Progenitor cell of endocrine pancreas (in vitro differentiated cells): ENCODE measurements at places on chromosomes 4 and X. TPM values are rescaled to one million over a fixed set of nuclear protein-coding genes. Genes with fewer than 3 reads are reported as not detected.
A peak's percentile ranks its signal among the peaks of the same experiment; 100 is the strongest.

- no peak for DNase-seq
- H3K36me3 ChIP-seq = peaks cover 5% of the 10 kb centered on the region
These were observed 900 bp upstream of the MTMR1 start for GRCh38 chrX:150692296-150692695.

DNA sequence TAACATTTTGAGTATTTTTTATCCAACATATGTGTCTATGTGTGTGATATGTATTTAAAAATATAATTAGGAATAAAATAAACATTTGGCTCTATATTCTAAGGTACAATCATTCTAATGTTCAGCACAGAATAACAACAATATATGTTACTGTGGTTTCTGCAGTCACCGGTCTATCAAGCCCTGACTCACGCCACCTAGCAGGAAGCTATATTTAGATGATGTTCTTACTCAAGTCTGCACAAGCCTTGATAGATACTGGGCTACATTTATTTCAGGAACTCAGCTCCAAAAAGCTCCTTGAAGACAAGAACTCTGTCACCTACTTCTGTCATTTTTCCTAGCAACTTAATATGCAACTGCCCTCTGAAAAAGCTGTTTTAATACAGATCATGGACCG lies 152.0 kb upstream of the FTHL17 start:
- DNase-seq = no peak
- no peak overlapping the region for H3K27ac ChIP-seq
- no peaks in the 10 kb centered on the region for H3K4me1 ChIP-seq
- H3K36me3 ChIP-seq = peaks cover 4% of the 10 kb centered on the region

- no peaks in the 10 kb centered on the region for H3K27me3 ChIP-seq
- no peak overlapping the region for H3K4me3 ChIP-seq
- no peak overlapping the region for H3K27ac ChIP-seq
- DNase-seq = no peak
- H3K4me1 ChIP-seq = no peaks in the 10 kb centered on the region
These were observed 75.0 kb downstream of the FAT4 start for GRCh38 chr4:125389713-125390112.

DNA sequence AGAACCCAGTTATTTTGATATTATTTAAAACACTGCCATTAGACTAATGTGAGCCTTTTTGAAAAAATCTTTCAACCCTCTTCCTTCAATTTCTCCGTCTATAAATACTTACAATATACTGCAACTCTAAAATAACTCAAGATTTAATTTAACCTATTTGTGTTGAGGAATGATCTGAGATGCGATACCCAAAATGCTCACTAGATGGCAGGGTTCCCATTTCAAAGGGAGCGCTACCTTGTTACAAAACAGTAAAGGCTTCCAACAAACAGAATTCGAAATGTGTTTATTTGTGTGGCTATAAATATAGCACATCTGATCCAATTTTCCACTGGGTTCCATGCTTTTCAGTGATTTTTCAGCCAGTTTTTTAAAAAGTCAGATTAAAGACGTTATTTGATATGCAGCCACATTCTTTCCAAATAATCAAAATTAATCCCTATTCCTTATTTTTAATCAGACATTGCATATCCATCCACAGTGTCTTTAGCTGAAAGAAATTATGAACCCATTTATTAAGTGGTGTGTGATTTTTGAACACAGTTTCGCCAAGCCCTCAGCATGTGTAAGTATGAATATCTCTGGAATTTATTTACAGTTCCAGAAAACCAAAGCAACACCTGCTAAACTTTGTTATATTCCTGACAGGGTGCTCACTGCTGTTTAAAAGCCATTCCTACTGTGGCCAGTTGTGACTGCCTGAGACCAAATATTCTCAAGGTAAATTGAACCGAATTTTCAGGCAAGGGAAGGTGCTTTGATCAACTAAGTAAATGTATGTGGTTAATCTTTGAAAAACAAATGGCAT lies 668.0 kb upstream of the LCORL start:
- H3K4me1 ChIP-seq = peaks cover 34% of the 10 kb centered on the region
- peak; percentile 56 for DNase-seq
- H3K36me3 ChIP-seq = no peaks in the 10 kb centered on the region
- no peak overlapping the region for H3K27ac ChIP-seq
- H3K27me3 ChIP-seq = peaks cover 4% of the 10 kb centered on the region

DNA sequence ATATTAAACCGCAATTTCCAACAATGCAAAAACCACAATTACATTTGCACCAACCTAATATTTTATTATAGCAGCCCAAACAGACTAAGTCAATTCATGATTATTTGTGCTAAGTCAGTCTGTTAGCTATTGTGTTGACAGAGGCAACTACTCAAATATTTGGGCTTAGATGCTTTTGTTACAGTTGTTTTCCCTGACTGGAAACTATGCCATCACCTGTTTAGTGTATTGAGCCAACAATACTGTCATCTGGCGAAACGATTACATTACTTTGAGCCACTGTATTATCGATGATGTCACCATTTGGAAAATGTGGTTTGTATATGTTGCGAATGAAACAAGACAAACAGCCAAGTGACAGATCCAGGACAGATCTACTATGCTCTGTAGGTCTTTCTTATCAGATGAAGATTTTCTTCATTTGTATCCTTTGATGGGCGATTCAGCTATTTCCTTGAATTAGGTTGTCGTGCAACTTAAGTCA lies 38.7 kb upstream of the INTS6L start:
- DNase-seq = no peak
- no peaks in the 10 kb centered on the region for H3K4me1 ChIP-seq
- H3K27ac ChIP-seq = no peak overlapping the region
- no peaks in the 10 kb centered on the region for H3K27me3 ChIP-seq
- H3K4me3 ChIP-seq = no peak overlapping the region

DNA sequence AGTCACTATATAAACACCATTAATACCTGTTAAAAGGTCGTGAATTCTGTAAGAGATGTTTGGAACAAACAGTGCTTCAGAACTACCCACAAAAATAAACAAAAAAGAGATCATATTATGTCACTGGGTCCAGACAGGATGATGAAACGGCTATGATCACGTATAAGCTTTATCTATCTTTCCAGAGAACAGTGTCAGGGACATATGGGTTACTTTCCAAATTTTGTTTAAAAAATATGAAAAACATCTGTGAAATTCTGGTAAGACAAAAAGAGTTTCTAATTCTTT lies 90.0 kb downstream of the SORBS2 start:
- H3K27ac ChIP-seq = no peak overlapping the region
- H3K36me3 ChIP-seq = peaks cover 9% of the 10 kb centered on the region
- H3K4me1 ChIP-seq = peaks cover 43% of the 10 kb centered on the region
- no peak for DNase-seq

- H3K27me3 ChIP-seq = no peaks in the 10 kb centered on the region
- H3K27ac ChIP-seq = no peak overlapping the region
- no peaks in the 10 kb centered on the region for H3K36me3 ChIP-seq
- DNase-seq = no peak
These were observed 44.1 kb downstream of the NAA11 start for GRCh38 chr4:79281566-79282359.

DNA sequence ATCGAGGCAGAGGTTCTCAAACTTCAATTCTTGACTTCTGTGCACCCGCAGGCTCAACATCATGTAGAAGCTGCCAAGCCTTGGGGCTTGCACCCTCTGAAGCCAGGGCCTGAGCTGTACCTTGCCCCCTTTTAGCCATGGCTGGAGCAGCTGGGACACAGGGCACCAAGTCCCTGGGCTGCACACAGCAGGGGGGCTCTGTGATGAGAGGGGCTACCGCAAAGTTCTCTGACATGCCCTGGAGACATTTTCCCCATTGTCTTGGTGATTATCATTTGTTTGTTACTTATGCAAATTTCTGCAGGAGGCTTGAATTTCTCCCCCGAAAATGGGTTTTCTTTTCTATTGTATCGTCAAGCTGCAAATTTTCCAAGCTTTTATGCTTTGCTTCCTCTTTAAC lies 4.9 kb upstream of the MAGEB17 start:
- DNase-seq = no peak
- H3K36me3 ChIP-seq = no peaks in the 10 kb centered on the region
- H3K27ac ChIP-seq = no peak overlapping the region
- H3K4me1 ChIP-seq = peaks cover 7% of the 10 kb centered on the region
- no peak overlapping the region for H3K4me3 ChIP-seq

GRCh38 chr4:48778431-48779094 lies 1.5 kb downstream of the FRYL start:
- peak overlapping the region; percentile 97 for H3K27ac ChIP-seq
- H3K27me3 ChIP-seq = no peaks in the 10 kb centered on the region
- H3K4me3 ChIP-seq = peak overlapping the region; percentile 94
- no peak for DNase-seq
- no peaks in the 10 kb centered on the region for H3K36me3 ChIP-seq

GRCh38 chr4:108049406-108049805 lies 59.7 kb downstream of the HADH start:
- H3K4me3 ChIP-seq = no peak overlapping the region
- no peaks in the 10 kb centered on the region for H3K36me3 ChIP-seq
- H3K27ac ChIP-seq = no peak overlapping the region
- H3K4me1 ChIP-seq = no peaks in the 10 kb centered on the region
- no peak for DNase-seq

DNA sequence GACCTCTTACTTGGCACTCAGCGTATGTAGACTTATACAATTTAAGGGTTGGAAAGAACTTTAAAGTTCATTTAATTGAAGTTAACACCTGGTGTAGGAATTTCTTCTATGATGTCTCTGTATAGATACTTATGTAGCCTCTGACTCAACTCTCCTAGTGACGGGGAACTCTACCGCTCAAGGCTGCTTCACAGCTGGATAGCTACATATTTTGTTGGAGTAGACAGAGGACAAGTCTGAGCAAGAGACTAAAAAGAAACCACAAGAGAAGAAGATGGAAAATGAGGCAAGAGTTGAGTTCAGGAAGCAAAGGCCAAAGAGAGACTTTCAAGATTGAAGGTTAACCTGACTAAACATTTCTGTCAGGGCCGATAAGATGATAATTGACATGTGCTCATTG lies 52.6 kb downstream of the GPR50 start:
- no peak overlapping the region for H3K4me3 ChIP-seq
- H3K27me3 ChIP-seq = peaks cover 37% of the 10 kb centered on the region
- no peak for DNase-seq
- H3K4me1 ChIP-seq = no peaks in the 10 kb centered on the region

DNA sequence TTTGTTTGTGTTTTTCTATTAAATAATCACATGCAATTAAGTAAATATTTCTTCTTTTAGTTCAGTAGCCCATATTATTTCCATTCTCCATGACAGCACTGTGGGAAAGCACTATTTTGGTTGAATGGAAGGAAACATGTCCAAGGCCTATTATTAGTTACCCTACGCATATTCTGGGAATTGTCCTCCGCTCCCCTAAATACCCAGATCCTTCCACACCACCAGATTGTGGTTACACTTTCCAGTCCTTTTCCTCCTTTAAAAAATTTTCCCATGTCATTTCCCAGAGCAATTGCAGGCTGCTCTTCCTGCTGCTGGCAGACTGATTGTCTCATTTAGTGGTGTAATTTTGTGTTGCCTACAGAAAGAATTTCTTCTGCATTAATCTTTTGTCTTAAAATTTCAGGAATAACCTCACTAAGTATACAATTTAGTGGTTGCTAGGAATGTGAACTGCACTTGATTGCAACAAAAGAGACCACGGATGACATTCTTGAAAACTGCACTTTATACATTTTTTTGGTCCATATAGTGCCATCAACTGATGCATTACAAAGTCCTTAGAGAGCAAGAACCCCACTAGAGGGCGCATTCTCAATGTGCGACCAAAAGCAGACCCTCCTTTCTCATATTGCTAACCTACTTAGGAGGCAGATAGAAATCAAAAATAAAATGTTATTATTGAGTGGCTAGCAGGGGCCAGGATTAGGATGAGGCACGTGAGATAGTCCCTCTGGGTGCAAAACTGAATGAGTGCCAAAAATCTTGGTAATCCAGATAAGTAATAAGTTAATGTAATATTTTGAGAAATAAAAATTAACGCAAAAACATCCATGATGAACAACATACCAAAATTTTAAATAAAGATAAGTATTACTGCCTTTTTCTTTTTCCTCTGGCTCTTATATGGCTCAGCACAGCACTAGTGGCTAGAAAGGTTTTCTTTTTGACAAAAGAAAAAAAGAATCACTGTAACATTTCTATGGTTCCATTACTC lies 98.8 kb upstream of the IQCM start:
- H3K27me3 ChIP-seq = no peaks in the 10 kb centered on the region
- H3K27ac ChIP-seq = no peak overlapping the region
- no peaks in the 10 kb centered on the region for H3K4me1 ChIP-seq
- peak; percentile 22 for DNase-seq

DNA sequence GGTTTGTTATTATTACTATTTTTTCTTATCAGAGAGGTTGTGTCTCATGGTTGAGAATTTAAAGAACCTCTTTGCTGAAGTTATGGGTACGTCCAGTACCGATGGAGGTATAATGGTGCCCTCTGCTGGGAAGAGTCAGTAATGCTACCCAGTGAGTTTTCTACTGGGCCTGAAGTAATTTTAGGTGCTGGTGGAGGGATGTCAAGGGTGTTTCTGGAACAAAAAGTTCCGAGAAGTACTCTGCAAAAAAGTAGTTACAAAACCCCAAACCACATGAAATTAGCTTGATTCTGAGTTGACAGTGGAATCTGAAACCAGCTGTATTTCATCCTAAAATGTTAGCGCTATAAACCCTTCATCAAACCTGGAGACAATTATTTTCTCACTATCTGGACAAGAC lies 102.5 kb upstream of the MID1 start:
- H3K36me3 ChIP-seq = peaks cover 2% of the 10 kb centered on the region
- H3K4me3 ChIP-seq = no peak overlapping the region

Gene DDX53
- total RNA-seq = not detected in 2 replicates

Gene GATA1
- not detected in 2 replicates for total RNA-seq

Gene IL15
- 0.98 and 1.3 TPM in 2 replicates for total RNA-seq

Gene PPP4R3C
- not detected in 2 replicates for total RNA-seq
